Globus pallidus (tissue), 1 donor: ENCODE measurements at places on chromosomes 3 and 15.

DNA sequence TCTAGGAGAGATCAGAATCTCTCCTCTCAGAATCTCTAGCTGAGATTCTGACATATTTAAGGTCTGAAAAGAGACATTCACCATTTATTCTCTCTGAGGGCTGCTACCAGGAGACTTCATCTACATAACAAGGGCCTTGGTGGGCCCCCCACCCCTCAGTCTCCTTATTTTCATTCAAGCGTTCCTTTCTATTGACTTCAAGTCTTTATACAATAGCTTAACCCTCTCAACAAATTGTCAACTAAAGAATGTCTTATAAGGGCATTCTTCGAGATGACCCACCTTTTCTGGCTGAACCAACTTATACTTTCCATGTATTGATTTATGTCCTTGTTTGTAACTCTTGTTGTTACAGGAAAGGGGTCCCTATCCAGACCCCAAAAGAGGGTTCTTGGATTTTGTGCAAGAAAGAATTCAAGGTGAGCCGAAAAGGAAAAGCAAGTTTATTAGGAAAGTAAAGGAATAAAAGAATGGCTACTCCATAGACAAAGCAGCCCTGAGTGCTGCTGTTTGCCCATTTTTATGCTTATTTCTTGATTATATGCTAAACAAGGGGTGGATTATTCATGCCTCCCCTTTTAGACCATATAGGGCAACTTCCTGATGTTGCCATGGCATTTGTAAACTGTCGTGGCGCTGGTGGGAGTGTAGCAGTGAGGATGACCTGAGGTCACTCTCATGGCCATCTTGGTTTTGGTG is 209.5 kb upstream of the ALCAM start:
- no peak for DNase-seq

DNA sequence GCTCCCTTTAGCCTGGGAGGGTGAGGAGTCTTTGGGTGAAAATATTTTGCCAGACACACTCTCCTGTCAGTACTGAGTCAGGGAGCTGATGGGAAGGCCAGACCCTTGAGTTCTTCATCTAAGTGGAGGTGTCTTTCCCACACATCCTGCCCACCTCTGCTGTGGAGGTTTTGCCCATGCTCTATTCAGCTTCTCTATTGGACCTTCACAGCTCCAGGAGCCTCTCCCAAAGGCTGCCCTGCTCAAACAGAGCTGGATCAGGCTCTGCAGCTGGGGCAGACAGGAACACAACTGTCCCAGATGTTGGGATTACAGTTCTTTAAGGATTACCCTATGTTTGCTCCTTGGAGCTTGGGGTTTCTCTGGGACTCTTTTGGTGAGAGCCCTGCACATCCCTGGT is 77.9 kb downstream of the SPSB4 start:
- no peak for DNase-seq

DNA sequence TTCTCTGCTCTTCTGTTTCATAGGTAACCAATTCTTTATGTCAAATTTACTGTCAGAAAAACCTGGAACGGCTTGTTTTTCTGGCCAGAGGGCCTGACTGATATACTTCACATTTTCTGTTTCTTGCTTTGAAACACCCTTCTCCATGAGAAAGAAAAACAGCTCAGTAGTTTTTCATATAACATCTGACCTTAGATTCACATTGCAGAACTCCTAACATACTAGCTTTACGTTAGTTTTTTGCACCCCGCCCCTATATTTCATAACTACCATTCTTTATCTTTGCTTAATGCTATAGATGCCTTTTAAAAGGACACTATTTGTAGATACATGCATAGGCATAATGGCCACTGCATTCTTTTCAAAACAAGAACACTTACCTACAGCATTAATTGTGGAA is 83.9 kb upstream of the TSC22D2 start:
- no peak for DNase-seq

GRCh38 chr15:95152741-95153140 is 921.4 kb downstream of the MCTP2 start:
- DNase-seq, result no peak

DNA sequence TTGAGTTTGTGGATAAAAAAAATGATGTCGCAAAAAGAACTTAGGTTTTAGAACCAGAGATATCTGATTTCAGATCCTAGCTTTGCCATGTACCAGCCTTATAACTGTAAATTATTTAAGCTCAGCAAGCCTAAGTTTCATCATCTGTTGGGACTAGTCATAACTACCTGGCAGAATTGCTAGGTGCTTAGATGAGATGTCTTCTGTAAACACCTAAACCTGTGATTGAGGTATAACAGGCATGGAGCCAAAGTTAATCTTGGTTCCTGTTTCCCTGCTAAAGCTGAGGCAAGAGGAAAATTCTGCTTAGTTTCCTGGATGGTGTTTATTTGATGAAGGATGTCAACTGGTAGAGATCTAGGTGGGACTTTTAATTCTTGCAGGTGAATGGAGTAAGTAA is 331.3 kb upstream of the RBMS3 start:
- DNase-seq, result no peak

GRCh38 chr3:99817047-99817436 is 620 bp upstream of the CMSS1 start:
- no peak for DNase-seq

DNA sequence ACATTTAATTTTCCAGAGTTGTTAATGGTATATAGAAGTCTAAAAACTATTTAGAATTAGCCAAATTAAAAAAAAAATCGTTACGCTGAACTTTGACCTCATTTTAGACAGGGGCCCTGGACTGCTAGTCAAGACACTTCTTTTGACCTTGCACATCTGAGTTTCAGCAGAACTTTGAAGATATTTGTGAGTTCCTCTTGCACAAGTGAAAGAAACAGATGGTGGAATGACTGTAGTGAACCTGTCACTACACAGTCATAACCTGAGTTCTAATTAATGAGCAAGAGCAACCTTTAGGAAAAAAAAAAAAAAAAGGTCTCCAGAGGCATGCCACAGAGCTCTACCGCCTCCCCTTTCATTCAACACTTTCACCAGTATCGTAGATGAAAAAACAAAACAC is 5.3 kb downstream of the MYO5C start:
- no peak for DNase-seq

DNA sequence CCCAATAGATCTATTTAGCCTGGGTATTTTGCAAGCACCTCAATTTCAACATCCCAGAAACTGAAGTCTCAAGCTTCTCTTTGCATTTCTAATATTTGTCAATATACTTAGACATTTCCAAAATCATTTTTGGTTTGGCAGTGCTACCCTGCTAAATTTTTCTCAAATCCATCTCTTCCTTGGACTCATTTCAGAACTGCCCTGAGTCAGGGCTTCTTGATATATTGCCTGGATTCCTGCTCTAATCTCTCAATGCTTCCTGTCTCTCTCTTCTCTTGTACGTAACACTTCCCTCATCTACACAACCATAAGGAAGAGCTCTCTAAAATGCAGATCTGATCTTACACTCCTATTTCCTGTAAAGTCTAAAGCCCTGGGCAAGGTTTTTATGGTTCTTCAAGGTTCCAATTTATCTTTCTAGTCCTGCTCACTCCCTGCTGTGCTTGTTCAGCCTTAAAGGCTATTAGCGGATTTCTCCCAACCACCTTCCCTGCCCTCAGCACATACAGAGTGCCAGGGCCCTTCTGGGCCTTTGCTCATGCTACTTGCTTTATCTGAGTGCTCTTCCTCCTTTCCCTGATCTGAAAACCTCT is 53.0 kb upstream of the MME start:
- DNase-seq, result no peak

- no peak for DNase-seq
These were observed 4.3 kb downstream of the TMPRSS7 start for GRCh38 chr3:112038863-112039262.

DNA sequence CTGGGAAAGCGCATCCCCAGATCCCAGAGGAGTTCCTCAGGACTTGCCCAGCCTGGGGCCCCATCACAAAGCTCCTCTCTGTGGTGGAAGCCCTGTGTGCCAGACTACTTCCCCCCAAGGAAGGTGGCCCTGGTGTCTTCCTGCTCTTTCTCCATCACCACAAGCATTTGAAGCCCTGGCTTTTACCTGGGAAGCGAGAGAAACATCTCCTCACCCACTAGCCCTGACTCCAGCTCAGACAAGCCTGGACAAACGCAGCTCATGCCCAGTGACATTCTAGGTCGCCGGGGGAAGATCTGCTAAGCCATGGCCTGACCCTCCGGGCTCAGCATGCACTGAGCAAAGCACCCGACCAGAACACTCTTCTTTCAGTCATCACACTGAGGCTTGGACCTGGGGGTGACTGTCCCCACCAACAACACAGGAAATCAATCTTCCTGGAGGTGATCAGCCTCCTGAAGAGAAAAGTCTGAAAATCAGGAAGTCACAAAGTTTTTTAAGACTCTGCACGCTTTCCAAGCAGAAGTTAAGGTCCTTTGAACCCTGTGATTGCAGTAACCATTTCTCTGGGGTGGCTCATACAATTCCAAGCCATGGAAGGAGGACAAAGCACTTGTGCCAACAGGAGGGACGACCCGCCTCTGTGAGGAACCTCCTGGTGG is 40.8 kb downstream of the KLHL25 start:
- no peak for DNase-seq

- peak; percentile 74 for DNase-seq
These were observed 57.4 kb downstream of the LRTM1 start for GRCh38 chr3:54870423-54870822.

- DNase-seq, result no peak
These were observed 4.6 kb downstream of the STIMATE start for GRCh38 chr3:52892625-52893311.

DNA sequence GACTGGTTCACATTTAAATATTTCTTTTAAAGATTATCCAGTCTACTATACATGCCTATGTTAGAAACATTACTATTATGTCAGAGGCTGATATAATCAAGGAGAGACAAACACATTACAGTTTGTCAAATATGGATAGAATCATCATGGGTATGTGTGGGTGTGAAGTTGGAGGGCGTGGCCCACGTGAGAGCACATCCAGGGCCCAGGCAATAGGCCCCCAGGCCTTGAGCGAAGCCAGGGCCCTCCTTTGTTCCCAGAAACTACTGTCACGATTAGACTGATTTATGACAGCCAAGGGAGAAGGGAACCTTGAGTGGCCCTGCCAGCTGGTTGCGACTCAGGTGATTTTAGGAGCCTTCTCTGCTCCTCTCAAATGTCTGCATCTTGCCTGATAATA is 26.9 kb upstream of the LDHAL6B start:
- no peak for DNase-seq

GRCh38 chr15:67300266-67301025 is 45.9 kb downstream of the IQCH start:
- no peak for DNase-seq

- DNase-seq, result no peak
These were observed 17.4 kb downstream of the CCDC12 start for GRCh38 chr3:46959161-46959511.

DNA sequence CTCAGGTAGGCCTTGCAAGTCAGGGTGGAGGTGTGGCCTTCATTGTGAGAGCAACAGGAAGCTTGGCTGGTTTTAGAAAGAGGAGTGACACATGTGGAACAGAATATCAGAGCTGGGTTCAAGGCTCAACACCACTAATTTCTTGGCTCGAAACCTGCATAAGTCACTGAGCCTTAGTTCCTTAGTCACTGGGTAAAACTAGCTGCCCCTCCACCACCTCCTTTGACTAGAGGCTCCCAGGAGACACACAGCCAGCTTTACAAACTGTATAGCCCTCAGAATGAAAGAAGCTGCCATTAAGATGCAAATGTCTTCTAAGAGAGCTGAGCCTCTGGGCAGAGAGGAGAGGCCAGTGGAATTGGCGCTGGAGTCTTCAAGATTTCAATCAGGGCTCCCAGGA is 67.7 kb downstream of the CERS3 start:
- DNase-seq, result no peak

- DNase-seq, result no peak
These were observed 6.1 kb downstream of the SKOR1 start for GRCh38 chr15:67831363-67831762.

DNA sequence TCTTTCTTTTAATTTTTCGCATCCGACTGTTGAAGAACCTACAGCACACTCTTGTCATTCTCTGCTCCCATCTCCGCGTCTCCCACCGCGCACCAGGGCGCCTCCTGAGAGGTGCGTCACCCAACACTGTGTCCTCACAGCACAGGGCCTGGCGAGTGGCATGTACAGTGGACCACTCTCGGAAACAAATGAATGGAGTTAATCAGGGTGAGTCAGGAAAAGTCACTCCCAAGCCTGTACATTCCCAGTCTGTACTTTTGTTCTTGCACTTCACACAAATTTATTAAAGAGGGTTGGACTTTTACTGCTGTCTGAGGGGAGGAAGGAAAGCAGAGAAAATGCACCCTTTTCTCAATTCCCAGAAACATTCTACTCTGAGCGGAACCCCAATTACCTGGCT is 625 bp downstream of the COL6A6 start:
- no peak for DNase-seq

GRCh38 chr3:66014056-66014455 is 24.7 kb downstream of the MAGI1 start:
- no peak for DNase-seq

DNA sequence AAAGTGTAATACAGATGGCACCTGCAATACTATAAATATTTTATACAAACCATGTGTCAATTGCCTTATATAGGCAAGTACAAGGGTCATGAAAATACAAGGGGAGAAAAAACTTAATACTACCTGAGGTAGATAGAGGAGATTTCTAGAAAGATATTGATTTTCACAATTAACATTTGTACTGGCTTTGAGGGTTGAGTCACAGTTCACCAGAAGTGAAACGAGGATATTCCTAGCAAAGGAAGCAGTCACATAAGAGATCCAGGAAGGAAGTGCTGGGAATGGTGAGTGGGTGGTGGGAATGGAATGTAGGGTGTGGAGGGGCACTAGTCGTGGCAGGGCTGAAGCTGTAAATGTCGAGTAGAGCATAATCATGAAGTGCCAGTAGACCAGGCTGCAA is 108.7 kb downstream of the P2RY1 start:
- no peak for DNase-seq
